Liver (tissue), 10 donors: ENCODE measurements at places on chromosomes 2 and 18. TPM values are rescaled to one million over a fixed set of nuclear protein-coding genes. Genes with fewer than 3 reads are reported as not detected.

DNA sequence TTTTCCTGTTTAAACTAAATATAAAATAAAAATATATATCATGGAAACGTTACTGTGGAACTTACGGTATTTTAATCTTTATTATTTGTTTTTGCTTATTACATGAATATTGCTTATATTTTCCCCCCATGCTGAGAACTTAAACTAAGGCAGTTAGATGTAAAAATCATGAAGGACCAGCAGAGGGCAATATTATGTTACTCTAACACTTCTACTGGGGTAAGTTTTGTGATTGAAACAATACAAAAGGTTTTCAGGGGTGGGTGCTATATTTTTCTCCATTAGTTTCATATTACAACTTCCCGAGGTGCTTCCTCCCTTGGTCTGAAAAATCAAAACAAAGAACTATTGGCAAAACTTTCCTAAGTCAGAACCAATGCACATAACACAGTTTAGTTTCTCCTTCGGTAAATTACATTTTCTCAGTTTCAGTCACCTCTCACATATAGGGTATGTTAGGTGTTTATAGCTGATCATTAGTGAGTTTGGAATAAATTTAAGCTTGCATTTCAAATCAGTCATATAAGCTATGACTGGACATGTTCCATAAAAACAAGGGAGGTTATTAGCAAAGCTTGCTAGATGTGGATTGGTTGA is 54.8 kb downstream of the ZNF407 start:
- no peak for DNase-seq
- no peaks in the 10 kb centered on the region for H3K4me1 ChIP-seq
- H3K4me3 ChIP-seq = no peak overlapping the region
- H3K27ac ChIP-seq = no peak overlapping the region

DNA sequence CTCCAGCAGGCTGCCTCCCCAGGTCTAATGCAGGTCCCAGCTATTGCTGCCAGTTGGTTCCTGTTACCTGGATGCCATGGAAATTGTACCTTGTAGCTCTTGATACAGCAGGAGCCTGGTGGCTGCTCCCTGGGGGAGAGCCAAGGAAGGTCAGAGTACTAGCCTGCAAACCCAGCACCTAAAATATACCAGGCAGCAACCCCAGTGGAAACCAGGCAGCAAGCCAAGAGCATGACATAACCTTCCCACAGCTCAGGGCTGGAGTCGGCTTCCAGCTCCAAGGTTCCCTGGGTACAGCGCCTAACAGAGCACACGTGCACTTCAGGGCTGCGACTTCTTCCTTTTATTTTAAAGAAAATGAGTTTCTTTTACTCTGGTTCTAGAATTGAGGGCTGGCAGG is 30.3 kb downstream of the TNP1 start:
- H3K4me1 ChIP-seq = peaks cover 3% of the 10 kb centered on the region
- peak; percentile 68 for DNase-seq
- no peaks in the 10 kb centered on the region for H3K27me3 ChIP-seq
- H3K36me3 ChIP-seq = no peaks in the 10 kb centered on the region
- no peak overlapping the region for H3K4me3 ChIP-seq

GRCh38 chr18:8695932-8696517 is 9.3 kb upstream of the MTCL1 start:
- H3K36me3 ChIP-seq = no peaks in the 10 kb centered on the region
- no peak overlapping the region for H3K4me3 ChIP-seq
- H3K27me3 ChIP-seq = no peaks in the 10 kb centered on the region
- H3K4me1 ChIP-seq = no peaks in the 10 kb centered on the region
- H3K27ac ChIP-seq = no peak overlapping the region

DNA sequence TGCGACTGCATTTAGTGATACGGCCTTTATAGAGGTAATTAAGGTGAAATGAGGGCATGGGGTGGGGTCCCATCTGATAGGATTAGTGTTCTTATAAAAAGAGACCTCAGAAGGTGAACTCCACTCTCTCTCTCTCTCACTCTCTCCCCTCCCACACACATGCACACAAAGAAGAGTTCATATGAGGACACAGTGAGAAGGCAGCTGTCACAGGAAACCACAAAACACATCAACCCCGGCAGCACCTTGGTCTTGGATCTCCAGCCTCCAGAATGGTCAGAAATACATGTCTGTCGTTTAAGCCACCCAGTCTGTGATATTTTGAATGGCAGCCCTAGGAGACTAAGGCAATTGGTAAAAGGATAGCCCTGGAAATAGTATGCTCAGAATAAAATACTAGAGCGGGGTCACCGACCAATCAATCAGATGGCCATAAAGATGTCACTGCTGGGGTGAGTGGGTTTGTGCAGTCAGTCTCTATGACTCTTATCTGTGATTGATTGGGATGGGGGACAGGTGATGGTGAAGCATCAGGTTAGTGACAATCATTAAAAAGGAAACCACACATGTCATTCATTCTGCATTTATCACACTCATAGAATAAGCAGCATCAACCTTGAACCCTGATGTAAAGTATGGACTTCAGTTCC is 118.9 kb upstream of the POU3F3 start:
- H3K36me3 ChIP-seq = no peaks in the 10 kb centered on the region
- H3K27ac ChIP-seq = no peak overlapping the region
- no peak for DNase-seq
- H3K27me3 ChIP-seq = peaks cover 3% of the 10 kb centered on the region

- H3K27ac ChIP-seq = peak within 1 kb of the TSS; percentile 98
- no peaks in the 10 kb centered on the region for H3K36me3 ChIP-seq
- no peaks in the 10 kb centered on the region for H3K27me3 ChIP-seq
- H3K4me3 ChIP-seq = peak within 1 kb of the TSS; percentile 86
Observed at GRCh38 chr2:45651415-45652089, at the start of gene PRKCE. Gene PRKCE (plus strand): TSS chr2:45651675.

GRCh38 chr2:123935405-123935804 is 89.7 kb upstream of the CNTNAP5 start:
- no peaks in the 10 kb centered on the region for H3K27me3 ChIP-seq
- H3K36me3 ChIP-seq = no peaks in the 10 kb centered on the region
- no peak for DNase-seq
- H3K4me3 ChIP-seq = no peak overlapping the region
- no peaks in the 10 kb centered on the region for H3K4me1 ChIP-seq

GRCh38 chr18:72672364-72673184 is 128.4 kb upstream of the CBLN2 start:
- no peak overlapping the region for H3K4me3 ChIP-seq
- H3K36me3 ChIP-seq = no peaks in the 10 kb centered on the region
- H3K27ac ChIP-seq = no peak overlapping the region
- DNase-seq = no peak
- H3K27me3 ChIP-seq = no peaks in the 10 kb centered on the region
- H3K4me1 ChIP-seq = no peaks in the 10 kb centered on the region

DNA sequence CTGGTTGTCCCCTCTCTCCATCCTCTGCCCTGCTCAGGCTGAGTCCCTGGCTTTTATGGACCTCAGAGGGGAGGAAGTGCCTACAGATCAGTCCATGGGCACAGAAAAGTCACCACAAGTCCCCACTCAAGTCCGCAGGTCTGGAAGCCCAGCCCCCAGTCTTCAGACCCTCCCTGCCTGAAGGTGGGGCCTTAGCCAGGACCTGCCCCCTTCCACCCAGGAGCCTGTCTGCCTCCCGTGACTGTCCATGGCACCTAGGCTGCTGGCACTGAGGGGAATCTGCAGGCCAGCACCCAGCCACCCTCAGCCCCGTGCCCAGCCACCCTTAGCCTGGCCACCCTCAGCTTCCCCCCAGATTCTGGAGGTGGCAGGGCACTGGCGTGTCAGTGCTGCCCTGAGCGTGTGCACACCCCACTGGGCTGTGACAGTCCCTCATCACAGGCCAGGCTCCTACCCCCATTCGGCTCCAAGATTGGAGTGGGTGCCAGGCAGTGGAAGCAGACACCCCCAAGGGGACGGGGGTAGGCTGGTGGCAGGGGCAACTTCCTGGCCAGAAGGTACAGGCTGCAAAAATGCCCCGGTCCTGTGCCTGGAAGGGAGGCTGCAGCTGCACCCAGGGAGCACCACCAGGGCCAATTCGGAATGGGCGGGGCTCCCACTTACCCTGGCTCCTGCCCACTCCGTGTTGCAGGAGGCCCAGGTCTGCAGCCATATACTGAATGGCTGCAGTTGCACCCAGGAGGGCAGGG is 154.7 kb upstream of the RMP24 start:
- H3K36me3 ChIP-seq = no peaks in the 10 kb centered on the region
- no peak for DNase-seq
- H3K4me1 ChIP-seq = no peaks in the 10 kb centered on the region
- no peak overlapping the region for H3K27ac ChIP-seq
- H3K27me3 ChIP-seq = no peaks in the 10 kb centered on the region

DNA sequence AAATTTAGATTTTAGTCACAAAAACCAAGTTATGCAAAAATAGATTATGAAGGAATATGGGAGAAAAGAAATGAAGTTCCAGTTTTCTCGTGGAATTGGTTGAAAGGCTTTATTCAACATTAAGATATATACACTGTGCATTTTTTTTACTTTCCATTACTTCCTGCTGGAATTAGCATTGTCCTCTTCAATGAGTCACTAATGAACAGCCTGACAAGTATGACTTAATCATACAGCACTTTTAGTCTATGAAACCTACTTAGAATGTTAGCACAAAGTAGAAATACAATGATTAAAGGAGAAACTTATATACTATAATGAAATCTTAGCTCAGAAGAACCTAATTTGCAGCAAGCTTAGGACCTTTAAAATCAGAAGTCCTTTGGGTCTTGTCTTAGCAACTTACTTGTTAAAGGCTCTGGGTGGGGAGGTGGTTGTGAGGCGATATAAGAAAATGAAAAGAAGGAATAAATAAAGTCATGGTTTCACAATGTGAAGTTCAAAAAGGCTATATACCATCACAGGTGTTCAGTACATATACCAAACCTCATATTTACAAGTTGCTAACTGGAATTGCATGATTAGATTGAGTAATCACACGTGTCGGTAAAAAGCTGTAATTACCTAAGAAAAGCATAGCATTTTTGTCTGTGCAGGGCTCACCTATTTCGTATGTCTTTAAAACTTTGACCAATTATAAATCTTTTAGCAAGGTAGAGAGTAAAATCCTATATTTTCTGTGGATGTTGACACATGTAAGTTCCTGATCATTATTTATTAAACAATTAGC is 236.8 kb downstream of the CAMKMT start:
- H3K27me3 ChIP-seq = no peaks in the 10 kb centered on the region
- no peak overlapping the region for H3K4me3 ChIP-seq
- no peaks in the 10 kb centered on the region for H3K36me3 ChIP-seq
- no peak for DNase-seq
- no peaks in the 10 kb centered on the region for H3K4me1 ChIP-seq
- no peak overlapping the region for H3K27ac ChIP-seq

DNA sequence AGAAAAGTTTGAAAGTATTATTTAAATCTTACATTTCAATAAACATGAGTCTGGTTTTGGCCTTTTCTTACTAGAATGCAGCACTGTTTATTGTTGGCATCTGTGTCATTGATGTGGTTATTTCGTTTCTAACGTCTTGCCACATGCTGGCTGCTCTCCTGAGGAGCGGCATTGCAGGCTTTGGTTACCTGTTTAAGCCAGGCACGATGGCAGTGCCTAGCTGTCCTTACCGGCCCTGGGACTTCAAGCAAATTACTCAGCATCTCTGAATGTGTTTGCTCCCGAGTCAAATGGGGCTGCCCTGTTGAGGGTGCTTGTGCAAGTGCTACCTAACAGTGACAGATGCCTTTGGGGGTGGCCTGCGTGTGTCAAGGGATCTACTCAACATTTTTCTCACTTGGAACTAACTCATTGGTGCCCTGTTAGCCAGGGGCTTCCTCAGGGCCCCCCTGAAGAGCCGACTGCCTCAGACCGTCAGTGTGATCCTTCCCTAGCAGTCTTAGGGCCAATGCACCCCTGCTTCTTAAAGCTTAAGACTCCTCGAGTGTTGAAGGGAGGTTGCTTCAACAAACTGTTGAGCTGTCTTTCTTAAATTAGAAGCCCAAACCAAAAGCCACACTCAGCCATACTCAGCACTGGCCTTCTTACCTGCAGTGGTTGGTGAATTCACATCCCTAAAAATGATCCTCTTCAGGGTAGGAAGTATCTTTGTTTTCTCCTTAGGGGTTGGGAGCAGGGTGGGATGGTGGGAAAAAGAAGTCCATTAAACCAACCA is 151.5 kb downstream of the NCK2 start:
- DNase-seq = no peak
- H3K27me3 ChIP-seq = no peaks in the 10 kb centered on the region
- peaks cover 6% of the 10 kb centered on the region for H3K4me1 ChIP-seq
- H3K36me3 ChIP-seq = no peaks in the 10 kb centered on the region
- no peak overlapping the region for H3K27ac ChIP-seq

GRCh38 chr2:120419955-120420354 is 74.0 kb downstream of the INHBB start:
- DNase-seq = no peak
- H3K36me3 ChIP-seq = no peaks in the 10 kb centered on the region
- no peak overlapping the region for H3K27ac ChIP-seq
- no peaks in the 10 kb centered on the region for H3K4me1 ChIP-seq

DNA sequence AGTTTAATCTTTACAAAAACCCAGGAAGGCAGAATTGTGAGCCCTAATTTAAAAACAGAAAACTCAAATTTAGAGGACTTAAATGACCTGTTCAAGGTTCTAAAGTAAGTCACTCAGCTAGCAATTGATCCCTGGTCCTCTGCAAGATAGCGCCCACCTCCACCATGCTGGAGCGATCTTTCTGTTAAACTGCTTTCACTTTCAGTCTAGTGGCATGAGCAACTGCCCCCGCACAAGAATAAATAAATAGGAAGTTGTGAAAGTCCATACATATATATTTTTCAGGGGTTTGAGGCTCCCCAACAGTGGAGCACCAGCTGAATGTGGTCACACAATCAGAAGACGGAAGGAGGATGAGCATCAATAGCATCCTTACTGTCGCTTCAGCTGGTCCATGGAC is 217.9 kb downstream of the NAPG start:
- no peaks in the 10 kb centered on the region for H3K4me1 ChIP-seq
- H3K27ac ChIP-seq = no peak overlapping the region
- no peaks in the 10 kb centered on the region for H3K36me3 ChIP-seq
- DNase-seq = no peak
- H3K27me3 ChIP-seq = no peaks in the 10 kb centered on the region
- H3K4me3 ChIP-seq = no peak overlapping the region

DNA sequence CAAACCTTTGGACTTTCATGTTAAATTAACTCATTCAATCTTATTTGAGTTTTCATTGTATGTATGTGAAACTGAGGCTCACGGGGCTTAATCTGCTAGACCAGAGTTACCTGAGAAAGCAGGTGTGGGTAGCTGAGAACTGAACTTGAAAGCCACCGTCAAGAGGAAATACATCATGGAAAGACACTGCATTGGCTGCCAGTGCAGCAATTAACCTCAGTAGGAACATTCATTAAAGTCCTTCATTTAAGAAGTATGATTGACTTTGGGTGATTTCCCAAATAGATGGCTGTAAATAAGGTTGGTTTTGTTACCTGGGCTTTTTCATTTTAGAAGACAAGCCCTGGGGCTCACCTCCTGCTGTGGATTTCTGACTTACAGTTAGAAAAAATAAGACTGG is 36.5 kb upstream of the MGAT5 start:
- H3K27ac ChIP-seq = no peak overlapping the region
- H3K27me3 ChIP-seq = no peaks in the 10 kb centered on the region
- DNase-seq = no peak
- H3K4me1 ChIP-seq = no peaks in the 10 kb centered on the region
- no peak overlapping the region for H3K4me3 ChIP-seq

GRCh38 chr2:128978212-128978611 is 659.5 kb upstream of the HS6ST1 start:
- no peak for DNase-seq
- H3K4me1 ChIP-seq = no peaks in the 10 kb centered on the region
- H3K27me3 ChIP-seq = no peaks in the 10 kb centered on the region

CAPN14 gene
- total RNA-seq = 0.08 TPM

LDLRAD4 gene
- 41.7 TPM for total RNA-seq

EGR4 gene
- total RNA-seq = not detected

COLEC12 gene
- total RNA-seq = 1.6 TPM

PXDN gene
- total RNA-seq = 21.5 TPM
